ENCODE measurements at places on chromosomes 5 and 9.

GRCh38 chr9:13160051-13160450, 119.4 kb downstream of the MPDZ start:
- DNase-seq: no peak

- no peak for DNase-seq
These were observed 214.7 kb upstream of the NR4A3 start for GRCh38 chr9:99606957-99607356.

DNA sequence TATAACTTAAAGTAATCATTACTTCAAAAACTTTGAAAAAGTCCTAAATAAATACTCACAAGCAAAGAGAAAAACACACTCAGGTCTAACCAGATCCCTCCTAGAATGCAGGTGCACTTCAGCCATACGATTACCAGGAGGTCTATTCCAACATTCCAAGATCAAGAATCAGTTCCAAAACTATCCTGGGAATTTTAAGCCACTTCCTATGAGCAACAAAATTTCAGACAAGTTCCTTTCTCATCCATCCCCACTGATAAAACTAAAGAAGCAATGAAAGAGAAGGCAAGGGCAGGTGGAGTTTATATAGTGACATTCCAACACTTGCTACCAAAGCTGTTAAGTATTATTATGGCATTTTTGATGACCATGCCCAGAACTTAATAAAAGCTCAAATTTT, 29.6 kb downstream of the MLLT3 start:
- DNase-seq: no peak

DNA sequence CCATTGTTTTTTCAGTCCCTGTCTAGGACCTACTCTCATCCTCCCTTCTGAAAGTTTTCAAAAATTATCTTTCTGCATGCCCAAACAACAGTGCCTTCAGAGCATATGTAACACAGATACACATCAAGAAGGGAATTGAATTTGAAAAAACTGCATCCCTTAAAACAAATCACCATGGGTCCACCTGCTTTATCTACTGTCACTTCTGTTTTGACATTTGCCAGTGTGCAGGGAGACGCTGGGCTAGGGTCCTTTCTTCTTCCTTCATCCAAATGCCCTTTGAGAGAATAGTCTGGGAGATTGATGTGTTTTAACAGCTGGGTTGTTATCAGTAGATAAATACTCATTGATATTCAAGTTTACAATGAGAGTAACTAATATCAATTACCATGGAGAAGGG, 1630.1 kb downstream of the MAT2B start:
- DNase-seq: no peak

GRCh38 chr9:89522261-89522958, 24.5 kb upstream of the SEMA4D start:
- DNase-seq: no peak

GRCh38 chr5:5398071-5398470, 24.4 kb upstream of the ICE1 start:
- DNase-seq: no peak

DNA sequence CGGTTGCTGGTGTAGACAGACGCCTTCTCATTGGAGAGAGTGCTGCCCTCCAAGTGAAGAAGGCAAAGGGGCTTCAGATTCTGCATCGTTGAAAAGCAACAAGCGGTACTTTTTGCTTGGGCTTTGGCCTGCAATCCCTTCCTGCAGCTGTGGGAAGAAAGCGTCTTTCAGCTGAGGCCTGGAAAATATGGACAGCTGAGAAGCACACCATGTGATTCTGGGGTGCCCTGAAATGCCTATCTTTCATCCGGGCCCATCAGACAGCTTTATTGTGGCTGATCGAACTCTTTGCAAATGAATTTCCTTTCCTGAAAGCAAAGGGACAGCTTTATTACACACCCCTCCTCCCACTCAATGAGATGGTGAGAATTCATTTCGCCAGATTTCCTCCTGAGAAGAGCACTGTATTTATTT, 74.0 kb downstream of the NSG2 start:
- DNase-seq: no peak

DNA sequence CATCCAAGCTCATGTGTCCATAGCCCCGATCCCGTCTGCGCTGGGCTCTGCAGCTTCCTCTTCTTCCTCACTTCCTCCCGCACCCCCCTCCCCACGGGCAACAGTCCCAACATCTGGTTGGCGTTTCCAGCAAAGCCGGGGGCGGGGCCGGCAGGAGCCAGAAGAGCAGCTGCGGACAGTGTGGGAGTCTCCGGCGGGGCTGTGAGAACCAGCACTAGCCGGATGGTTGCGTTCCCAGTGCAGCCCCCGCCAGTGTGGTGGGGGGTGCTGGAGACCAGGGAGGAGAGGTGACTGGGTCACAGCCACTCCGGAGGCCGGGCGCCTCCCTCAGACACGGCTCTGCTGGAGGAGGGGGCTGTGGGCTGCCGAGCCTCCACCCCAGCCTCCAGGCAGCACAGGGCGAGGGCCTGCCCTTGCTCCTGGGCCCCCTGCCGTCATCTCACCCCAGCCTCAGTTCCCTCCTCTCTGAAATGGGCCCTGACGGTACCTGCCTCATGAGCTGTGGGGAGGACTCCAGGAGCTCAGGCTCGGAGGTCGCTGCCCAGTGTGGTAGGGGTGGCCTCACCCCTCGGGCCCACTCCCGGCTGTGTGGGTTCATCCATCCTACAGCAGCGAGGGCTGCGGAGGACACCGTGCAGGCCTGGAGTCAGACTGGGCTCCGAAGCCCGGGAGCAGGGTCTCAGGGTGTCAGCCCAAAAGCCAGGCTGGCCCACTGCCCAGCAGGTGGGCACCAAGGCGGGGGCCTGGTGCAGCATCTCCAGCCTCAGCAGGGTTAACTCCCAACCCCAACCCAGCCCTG, 41.5 kb upstream of the NOTCH1 start:
- DNase-seq: no peak

GRCh38 chr5:138466125-138466899, 1.0 kb downstream of the EGR1 start:
- no peak for DNase-seq

- DNase-seq: no peak
These were observed 37.2 kb downstream of the PAPPA start for GRCh38 chr9:116190637-116191396.

GRCh38 chr5:92421942-92422341, 1038.8 kb upstream of the ARRDC3 start:
- DNase-seq: no peak

DNA sequence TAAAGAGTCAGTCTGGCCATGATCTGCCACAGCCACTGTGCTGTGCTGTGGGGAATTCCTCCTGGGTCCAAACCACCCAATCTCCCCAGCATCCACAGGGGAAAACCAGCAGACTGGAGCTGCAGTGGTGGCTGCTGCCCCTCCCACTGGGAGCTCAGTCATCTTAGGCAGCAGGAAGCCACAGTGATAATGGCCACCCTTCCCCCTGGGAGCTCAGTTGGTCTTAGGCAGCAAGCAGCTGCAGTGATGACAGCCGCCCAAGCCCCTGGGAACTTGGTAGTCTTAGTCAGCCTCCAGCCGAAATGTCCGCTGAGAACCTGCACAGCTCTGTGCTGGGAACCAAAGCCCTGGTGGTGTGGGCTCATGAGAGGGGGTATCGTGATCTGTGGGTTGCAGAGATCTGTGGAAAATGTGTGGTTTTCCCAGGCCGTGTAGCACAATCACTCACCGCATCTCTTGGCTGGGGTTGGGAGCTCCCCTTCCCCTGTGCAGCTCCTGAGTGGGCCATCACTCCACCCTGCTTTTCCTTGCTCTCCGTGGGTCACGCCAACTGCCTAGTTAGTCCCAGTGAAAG, 38.4 kb upstream of the SMIM15 start:
- no peak for DNase-seq

GRCh38 chr9:6598249-6598725, 47.2 kb downstream of the GLDC start:
- DNase-seq: no peak

DNA sequence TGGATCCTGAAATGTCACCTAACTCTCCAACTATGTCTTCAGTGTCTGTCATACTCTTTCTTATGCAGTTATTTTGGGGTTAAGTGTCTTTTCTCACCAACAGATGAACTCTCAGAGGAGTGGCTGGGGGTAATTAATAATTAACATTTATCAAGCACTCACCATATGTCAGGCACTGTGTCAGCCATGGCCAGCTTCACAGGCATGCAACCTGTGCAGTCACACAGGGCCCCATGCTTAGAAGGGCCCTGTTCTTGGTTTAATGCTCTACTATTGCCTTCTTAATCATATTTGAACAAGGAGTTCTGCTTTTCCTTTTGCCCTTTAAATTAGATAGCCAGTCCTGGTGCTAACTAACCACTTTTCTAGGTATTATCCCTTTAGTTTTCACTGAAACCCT, 3.4 kb upstream of the GRPEL2 start:
- DNase-seq: no peak

DNA sequence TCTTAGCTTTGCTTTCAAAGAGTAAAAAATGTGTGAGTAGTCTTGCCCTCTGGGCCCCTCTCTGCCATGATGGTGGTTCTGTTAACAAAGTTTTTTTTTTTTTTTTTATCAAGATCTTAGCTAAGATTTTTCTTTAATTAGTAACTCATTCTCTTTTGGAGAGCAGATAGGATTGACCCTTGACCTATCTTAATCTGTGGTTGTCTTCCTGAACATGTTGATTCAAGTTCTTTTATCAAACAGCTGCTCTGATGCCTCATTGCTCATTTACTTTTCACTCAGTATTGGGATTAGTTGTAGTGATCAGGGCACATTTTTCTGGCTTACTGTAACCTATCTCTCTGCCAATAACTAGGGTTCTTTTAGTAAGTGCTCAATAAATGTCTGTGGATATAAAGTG, 106.3 kb downstream of the PCSK5 start:
- DNase-seq: no peak

DNA sequence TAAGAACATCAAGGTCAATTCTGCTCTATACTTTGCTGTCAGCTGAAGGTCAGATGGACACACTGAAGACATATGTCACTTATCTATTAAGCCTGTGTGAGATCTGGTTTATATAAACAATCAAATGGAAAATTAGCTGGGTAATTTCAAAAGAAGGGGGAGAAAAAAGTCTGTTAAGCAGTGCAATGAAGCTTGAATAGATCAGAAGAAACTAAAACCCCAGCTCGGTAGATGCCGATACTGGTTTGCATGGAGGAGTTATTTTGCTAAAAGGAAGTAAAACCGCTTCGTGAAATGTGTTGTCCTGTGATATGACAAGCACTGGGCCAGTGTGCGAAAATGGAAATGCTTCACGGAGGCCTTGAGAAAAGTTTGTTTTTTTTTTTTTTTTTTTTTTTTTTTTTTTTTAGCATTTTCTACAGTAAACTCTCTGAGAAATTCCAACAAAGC, 148.8 kb downstream of the MEF2C start:
- DNase-seq: no peak
